HCT116 (cell line): ENCODE measurements at places on chromosomes 5 and 9. TPM values are rescaled to one million over a fixed set of nuclear protein-coding genes. Genes with fewer than 3 reads are reported as not detected.

Gene NR5A1
- 0.64 TPM for total RNA-seq

Gene SLC45A2
- total RNA-seq: not detected

DNA sequence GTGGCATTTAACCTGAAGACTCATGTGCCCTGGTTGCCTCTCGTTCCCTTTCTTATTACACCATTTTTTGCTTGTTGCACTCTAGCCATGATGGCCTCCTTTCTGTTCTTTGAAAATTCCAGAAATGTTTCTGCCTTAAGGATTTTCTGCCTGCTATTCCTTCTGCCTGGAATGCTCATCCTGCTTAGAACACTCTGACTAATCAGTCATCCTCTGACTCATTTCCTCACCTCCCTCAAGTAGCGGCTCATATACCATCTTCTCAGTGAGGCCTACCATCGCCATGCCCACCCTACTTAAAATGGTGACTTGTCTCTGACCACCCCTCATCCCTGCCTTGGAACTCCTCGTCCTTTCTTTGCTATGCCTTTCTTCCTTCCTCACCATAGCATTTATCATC lies 68.8 kb downstream of the KIF4B start:
- peak; percentile 28 for DNase-seq

DNA sequence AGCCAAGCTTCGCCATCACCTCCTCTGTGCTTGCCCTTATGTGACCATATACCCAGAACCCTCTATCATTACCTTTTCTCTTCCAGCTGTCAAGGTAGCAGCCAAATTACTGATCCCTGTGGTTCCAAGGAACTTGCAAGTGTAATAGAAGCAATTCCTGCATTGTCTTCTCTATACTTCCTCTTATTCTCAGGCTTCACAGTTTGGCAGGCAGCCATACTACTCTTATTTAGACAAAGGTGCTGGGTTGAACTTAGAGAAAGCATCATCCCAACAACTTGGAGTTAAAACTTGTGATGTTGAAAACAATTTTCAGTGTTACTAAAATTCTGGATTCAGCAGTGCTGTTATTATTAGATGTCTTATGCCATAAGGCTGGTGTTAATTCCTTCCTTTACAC lies 93.2 kb downstream of the NLN start:
- no peak for DNase-seq

GRCh38 chr9:135079676-135080075 lies 7.8 kb upstream of the OLFM1 start:
- DNase-seq: no peak
